Glutamatergic neuron (in vitro differentiated cells): ENCODE measurements at places on chromosomes 13 and 19. TPM values are rescaled to one million over a fixed set of nuclear protein-coding genes. Genes with fewer than 3 reads are reported as not detected.

The ZNF614 gene
- 7.1 TPM for total RNA-seq

DNA sequence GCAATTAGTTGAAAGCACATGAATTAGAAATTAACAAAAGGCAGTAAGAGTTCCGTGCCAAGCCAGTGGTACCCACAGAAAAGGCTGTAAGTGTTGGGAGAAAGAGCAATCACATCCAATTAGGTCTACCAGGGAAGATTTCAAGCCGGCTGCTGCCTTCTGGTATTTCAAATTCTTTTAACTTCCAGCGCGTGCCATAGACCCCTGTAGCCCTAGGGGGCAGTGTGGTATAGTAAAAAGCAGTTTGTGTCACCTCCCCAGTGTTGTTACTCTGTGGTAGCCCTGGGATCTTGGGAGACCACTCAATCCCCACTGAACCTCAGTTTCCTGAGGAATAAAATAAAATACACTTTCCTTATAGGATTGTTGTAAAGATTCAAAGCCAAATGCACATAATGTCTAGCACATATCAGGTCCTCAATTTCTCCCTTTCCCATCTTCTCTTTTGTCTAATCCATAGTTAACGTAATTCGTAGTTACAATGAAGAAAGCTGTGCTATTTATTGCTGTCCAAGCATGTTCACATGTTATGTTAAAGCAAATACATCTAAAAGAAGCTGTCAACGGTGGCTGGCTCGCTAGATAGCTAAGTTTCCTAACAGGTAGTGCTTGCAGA, 230.2 kb downstream of the TDRD3 start:
- DNase-seq = peak; percentile 73

DNA sequence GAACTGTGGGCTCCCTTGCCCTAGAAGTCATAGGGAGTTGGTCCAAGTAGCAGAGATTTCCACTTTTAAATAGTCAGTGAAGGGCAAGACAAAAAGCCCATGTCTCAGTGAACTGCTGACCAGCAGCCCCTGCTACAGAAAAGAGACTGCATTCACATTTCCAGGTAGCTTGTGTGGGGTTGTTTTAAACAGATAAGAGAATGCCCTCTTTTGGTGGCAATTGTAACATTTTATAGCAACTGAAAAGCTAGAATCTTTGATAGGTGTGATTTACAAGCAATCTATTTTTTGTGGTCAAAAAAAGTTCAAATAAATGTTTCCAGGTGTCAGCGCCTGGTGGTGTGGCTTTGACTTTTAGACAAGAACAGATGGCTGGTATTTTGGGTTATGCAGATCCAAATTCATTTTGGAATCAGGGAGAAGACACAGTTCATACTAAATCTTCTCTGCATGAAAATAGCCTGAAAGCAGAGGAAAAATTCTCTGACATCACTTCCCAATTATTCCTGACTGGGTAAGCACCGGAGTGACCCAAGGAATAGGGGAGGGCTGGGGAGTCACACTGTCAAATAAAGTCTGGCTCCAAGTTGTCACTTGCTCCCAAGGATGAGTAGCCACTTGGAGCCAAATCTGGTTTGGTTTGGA, 26.2 kb upstream of the GPR12 start:
- DNase-seq = no peak

DNA sequence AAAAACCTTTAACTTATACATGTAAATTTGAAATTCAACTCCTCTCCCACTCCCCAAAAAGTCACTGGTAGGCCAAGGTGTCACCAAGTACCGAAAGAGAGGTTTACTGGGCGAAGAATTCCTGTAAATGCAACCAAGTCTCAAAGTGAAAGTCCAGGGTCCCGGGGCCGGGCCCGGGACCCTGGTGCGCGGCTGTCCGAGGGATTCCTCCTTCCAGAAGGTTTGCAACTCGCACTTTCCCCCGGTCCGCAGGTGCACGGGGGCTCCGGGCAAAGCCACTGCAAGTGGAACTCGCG, 1.1 kb downstream of the STK24 start:
- DNase-seq = no peak

The SULT2B1 gene
- total RNA-seq = not detected

DNA sequence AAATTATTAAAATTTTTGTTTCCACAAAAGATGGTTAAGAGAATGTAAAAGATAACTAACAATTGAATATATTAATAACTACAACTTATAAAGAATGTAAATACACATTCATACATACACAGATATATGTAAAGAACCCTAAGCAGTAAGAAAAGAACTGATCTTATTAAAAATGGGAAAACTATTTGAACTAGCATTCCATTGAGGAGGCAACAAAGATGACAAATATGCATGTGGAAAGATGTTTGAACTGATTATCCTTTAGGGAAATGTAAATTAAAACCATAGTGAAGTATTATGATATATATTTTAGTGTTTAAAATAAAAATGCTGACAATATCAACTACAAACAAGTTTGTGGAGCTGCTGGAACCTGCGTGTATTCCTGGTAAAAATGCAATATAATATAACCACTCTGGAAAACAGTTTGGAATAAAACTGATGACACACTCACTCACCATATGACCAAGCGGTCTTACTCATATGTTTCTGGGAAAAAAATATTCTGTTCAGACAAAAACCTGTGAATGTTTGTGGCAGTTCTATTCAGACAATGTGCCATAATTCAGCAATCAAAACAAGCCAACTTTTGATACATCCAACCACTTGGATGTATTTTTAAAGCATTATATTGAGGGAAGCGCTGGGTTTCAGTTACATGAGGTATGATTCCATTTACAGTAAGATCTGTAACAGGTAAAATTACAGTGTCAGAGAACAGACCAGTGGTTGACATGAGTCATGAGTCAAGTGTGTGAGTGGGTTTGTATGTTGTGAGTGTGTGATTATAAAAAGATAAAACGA, 694.4 kb upstream of the SLITRK5 start:
- no peak for DNase-seq

DNA sequence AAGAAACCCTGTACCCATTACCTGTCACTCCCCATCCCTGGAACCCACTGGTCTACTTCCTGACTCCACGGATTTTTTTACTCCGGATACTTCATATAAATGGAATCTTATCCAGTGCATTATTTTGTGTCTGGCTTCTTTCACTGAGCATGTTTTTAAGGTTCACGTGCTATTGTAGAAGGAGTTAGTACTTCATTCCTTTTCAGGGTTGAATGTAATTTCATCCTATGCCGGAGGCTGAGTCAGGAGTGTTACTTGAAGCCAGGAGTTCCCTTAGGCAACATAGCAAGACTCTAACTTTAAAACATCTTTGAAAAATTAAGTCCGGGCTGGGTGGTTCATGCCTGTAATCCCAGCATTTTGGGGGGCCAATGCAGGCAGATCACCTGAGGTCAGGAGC, 17.9 kb upstream of the ELAVL1 start:
- DNase-seq = no peak

The COL4A1 gene
- total RNA-seq = 14.6 TPM

DNA sequence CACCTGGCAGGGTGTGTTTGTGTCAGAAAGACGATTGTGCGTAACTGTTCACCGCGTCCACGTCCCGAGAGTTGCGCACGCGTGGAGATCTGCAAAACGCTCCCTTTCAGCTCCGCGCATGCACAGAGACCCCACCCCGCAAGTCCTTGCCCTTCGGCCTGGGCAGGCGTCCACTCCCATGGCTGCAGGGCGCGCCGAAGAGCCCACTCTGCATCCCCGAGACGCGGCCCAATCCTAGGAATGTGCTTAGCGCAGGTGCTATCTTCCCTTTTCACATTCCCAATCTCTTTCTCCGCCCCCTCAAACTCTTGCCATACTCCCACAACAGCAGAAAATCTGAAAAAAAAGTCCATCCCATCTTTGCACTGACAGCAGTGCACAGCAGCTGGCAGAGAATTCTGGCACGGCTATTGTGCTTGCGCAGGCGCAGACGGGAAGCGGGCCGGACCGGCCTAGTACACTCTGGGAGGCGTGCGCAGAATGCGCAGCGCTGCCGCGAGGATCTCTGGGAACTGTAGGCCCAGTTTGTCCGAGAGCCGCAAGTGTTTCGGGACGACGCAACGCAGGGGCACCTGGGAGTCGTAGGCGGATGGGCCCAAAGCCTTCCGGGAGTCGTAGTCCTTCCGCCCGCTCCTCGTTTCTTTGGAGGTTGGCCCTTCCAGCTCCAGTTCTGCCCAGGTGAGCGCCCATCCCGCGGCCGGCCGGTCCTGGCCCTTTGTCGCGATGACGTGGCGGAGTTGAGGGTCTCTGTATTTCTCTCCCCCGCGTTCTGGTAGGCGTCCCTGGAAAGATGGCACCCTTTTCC, 23.1 kb downstream of the ZNF175 start:
- DNase-seq = peak; percentile 98

DNA sequence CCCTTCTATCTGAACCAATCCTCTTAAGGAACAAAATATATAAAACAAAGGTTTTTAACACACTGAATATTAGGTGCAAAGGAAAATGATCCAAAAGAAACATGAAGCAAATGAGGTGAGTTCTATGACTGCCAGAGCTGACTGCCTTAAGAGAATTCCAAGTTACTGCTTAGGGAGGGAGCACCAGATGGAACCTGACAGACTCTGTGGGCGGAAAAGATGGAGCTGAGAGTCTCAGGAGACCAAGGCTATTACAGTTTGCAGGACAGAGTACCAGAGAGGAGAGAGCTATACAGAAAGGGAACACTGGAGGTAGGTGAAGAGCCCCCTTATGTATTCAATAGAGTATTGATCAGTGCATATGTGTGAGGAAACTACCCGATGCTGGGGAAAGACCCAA, 87.2 kb downstream of the B3GLCT start:
- DNase-seq = peak; percentile 34

- no peak for DNase-seq
Observed at GRCh38 chr13:99962242-99962641, 9.3 kb downstream of the ZIC5 start.

- DNase-seq = no peak
Observed at GRCh38 chr19:47267350-47267759, 7.3 kb upstream of the INAFM1 start.
